Activated T-cell treated with anti-CD3 and anti-CD28 coated beads, Interleukin-2, amount 50 U/mL, for 72 hours (primary cell): ENCODE measurements at places on chromosomes 6 and 20. TPM values are rescaled to one million over a fixed set of nuclear protein-coding genes. Genes with fewer than 3 reads are reported as not detected.

DNA sequence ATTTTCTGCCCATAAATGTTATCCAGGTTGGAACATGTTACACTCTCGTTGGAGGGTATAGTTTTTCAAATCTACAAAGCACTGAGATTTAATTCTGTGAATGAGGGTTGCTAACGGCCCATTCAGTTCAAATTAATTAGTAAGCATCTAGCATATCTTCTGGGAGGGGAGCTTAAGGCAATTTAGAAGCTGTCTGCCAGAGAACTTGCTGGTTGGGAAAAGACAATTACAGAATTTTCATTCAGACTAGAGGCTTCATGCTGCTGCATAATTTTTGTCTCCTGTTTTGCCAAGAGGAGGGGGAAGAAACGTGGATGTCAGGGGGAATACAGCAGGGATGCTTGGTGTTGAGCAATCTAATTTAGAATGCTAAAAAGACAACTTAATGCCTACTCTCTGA lies 268.3 kb upstream of the FAM83B start:
- no peak for DNase-seq

- no peak for DNase-seq
Observed at GRCh38 chr20:60203451-60203850, 245.2 kb downstream of the CDH26 start.

GRCh38 chr20:21490105-21490504 lies 23.8 kb downstream of the NKX2-2 start:
- no peak for DNase-seq

The SLC22A16 gene
- total RNA-seq, result not detected

- no peak for DNase-seq
Observed at GRCh38 chr6:53281518-53282215, 67.1 kb downstream of the ELOVL5 start.

The C2 gene
- 3.4 TPM for total RNA-seq

The NINL gene
- total RNA-seq, result 4.8 TPM

- no peak for DNase-seq
Observed at GRCh38 chr6:42860481-42860880, 18.9 kb upstream of the RPL7L1 start.

GRCh38 chr6:44271914-44272313 lies 1.7 kb downstream of the TMEM151B start:
- DNase-seq, result no peak

DNA sequence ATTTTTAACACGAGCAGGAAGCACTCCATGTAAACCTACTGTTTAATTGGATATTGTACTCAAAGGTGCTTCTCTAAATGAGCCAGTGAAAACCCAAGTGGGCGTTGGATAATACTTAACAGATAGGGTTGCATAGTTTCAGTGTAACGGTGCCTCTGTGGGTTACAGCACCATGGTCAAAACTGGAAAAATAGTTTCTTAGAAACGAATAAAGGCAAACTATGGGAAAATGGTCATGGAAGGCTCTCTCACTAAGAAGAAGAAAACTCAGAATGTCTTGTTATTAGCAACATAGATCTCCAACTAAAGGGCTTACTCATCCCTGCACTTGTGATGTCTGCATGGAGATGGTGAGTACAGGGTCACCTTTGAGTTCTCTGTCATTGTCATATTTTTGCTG lies 59.1 kb upstream of the NEDD9 start:
- DNase-seq, result no peak

The TMC2 gene
- not detected for total RNA-seq

The CPNE5 gene
- total RNA-seq, result 0.48 TPM

The ENPP1 gene
- total RNA-seq, result 0.53 TPM

The TXNDC5 gene
- 42.0 TPM for total RNA-seq

The RSPO3 gene
- total RNA-seq, result not detected

The MEP1A gene
- total RNA-seq, result not detected

DNA sequence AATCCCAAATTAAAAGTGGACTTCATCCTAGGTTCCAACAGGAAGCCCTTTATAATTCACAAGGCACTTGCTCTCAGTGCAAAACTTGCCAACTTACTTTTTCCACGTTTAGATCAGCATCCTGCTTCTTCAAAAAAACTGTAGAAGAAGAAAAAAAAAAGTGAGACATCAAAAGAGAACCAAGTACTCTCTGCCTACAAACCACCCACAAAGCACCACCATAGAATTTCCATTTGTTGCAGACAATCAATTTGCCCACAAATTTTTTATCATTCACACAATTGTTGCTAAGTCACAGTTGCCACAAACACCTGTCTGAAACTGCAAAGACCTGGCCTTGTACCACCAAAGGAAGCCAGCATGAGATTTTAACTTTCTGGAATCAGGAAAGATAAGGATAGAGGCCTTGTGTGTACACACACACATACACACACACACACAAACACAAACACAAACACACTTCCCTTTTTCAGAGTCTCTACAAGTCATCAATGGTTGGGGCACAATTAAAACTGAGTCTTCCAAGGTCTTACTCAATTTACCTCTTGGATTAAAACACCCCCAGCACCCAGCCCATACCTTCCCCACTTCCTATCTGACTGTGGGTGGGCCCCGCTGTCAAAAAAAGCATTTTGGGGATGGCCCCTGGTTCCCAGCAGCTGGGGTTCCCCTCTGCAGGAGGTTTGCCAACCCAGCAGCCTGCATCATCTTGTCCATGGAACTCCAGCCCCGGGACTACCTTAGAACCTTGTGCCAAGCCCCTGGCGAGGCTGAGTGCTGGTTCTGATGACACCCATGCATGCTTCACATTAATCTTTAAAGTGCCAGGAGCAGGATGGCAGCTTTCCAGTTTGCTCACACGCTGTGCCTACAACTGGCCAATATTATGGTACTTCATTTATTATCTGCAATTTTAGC lies 26.5 kb downstream of the FYN start:
- DNase-seq, result no peak

DNA sequence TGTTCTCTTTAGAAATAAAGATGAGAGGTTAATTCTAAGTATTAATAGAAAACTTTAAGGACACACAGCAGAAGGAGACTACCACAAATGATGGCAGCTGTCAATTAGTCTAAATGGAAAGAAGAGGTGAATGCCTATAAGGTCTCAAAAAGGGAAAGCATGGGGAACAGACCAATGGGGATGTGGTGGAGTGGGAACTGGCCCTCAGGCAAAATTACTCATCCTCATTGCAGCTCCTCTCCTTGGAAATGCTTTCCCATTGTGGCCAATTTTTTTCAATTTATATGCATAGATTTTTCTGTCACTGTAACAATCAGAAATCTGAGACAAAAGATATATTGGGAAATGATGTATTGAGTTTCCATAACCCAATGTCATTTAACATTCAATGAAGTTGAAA lies 222.9 kb upstream of the DEFB112 start:
- no peak for DNase-seq

DNA sequence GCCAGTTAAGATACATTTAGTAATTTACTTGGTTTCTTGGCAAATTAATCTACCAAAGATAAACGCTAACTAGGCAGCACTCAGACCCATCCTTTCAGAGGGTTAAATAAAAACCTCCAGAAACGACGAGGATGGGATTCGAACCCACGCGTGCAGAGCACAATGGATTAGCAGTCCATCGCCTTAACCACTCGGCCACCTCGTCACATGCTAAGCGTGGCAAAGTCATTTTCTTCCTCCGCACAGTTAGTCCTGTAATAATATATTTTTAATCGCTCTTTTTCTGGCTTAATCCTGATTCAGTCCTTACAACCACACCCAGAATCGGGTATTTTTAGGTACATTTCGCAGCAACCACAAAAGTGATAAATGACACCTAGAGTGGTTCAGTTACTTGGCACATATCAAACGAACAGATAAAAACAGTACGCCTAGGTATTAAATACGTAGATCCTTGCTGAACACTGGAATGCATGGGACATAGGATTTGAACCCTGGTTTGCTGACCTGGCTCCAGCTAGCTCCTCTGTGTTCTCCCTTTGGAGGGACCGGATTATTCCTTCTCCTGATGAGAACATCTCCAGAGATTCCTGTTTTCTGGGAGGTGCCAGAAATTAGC lies 71.6 kb downstream of the GPX5 start:
- DNase-seq, result peak; percentile 30

The RNF182 gene
- not detected for total RNA-seq

- no peak for DNase-seq
Observed at GRCh38 chr20:57313230-57313629, 16.4 kb upstream of the SPO11 start.

DNA sequence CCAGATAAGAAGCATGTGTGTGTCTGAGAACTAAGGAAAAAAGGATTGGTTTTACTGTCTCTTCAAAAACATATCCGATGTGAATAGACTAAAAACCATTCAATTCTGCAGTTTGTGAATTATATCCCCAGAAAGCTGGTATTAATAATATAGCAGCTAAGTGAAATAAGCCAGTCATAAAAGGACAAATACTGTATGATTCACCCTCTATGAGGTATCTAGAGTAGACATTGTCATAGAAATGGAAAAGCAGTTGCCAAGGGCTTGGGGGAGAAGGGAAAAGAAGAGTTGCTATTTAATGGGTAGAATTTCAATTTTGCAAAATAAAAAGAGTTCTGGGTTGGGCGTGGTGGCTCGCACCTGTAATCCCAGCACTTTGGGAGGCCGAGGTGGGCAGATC lies 137.5 kb downstream of the ATXN1 start:
- no peak for DNase-seq
